ENCODE measurements at places on chromosomes 4 and X.

GRCh38 chrX:47093248-47093647 is 15.0 kb downstream of the RGN start:
- peak; percentile 15 for DNase-seq

GRCh38 chr4:3211866-3212265 is 37.1 kb upstream of the MSANTD1 start:
- DNase-seq = no peak

DNA sequence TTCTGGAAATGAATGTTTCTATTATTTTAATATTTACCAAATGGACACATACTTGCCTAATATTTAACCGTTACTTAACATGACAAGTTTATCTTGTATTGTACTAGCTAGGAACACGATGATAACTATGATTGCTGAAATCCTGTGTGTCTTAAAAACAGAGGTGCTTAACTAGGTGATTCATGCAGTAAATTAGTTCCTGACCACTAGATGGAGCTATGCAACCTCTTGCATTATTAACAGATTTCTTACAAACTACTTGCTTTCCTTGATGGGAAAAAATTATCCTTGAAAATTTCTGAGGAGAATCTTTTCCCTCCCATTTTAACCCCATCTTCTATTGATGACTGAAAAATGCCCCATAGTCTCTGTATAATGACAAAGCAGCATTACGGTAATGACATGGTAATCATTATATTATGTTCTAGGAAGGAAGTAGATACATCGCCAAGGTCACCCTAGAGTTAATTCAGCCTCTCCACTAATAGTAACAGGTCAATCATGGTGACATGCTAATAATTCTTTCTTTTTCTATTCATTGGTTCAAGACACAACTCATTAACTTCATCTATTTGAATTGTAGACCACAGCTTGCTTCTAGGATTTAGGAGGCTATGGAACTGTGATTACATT is 844.2 kb downstream of the RAPGEF2 start:
- peak; percentile 11 for DNase-seq

- no peak for DNase-seq
Observed at GRCh38 chr4:14131335-14131734, 503.8 kb upstream of the BOD1L1 start.

GRCh38 chrX:76931518-76931917 is 504.0 kb downstream of the MAGEE1 start:
- no peak for DNase-seq

- no peak for DNase-seq
Observed at GRCh38 chr4:128615197-128615596, 194.3 kb upstream of the JADE1 start.

DNA sequence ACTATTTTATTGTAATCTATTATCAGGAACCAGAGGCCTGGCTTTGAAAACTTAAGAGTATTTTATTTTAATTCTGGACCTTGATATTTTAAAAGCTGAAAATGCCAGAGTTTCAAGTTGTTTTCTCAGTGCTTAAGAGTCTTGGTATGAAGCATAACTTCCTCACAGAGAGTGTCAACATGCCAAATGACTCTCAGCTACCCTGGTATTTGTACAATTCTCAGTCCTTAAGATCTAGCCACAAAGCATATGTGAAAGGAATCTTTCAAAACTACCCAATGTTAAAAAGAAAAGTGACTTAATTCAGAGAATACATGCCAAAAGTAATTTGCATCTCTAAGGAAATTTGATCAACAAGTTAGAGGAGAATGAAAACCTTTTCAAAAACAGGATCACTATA is 171.9 kb downstream of the DKK2 start:
- DNase-seq = peak; percentile 60

GRCh38 chr4:96874657-96875056 is 1034.8 kb downstream of the PDHA2 start:
- DNase-seq = no peak

- DNase-seq = peak; percentile 12
Observed at GRCh38 chr4:31545755-31546154, 825.6 kb downstream of the PCDH7 start.

GRCh38 chr4:21226637-21227538 is 526.6 kb downstream of the PACRGL start:
- DNase-seq = no peak
